ENCODE measurements at places on chromosomes 1 and 21.

GRCh38 chr1:157226739-157227138 is 88.5 kb upstream of the ETV3 start:
- no peak for DNase-seq

- no peak for DNase-seq
These were observed 70.6 kb upstream of the NFIA start for GRCh38 chr1:61011561-61012263.

- no peak for DNase-seq
These were observed 69.6 kb downstream of the UBIAD1 start for GRCh38 chr1:11342621-11343032.

GRCh38 chr1:58746757-58747156 is 37.1 kb downstream of the JUN start:
- DNase-seq, result no peak

GRCh38 chr1:181318022-181318857 is 165.1 kb upstream of the CACNA1E start:
- no peak for DNase-seq

GRCh38 chr1:241163363-241163762 is 193.6 kb downstream of the RGS7 start:
- DNase-seq, result no peak

GRCh38 chr1:15456313-15456954 is at the start of gene CELA2A:
Gene CELA2A (plus strand): TSS chr1:15456732. CDS start chr1:15456754, 22 bp downstream.
- DNase-seq, result no peak

- DNase-seq, result no peak
These were observed 142.8 kb upstream of the RAB4A start for GRCh38 chr1:229128066-229128608.

GRCh38 chr1:87179851-87180519 is 148.7 kb upstream of the LMO4 start:
- no peak for DNase-seq

DNA sequence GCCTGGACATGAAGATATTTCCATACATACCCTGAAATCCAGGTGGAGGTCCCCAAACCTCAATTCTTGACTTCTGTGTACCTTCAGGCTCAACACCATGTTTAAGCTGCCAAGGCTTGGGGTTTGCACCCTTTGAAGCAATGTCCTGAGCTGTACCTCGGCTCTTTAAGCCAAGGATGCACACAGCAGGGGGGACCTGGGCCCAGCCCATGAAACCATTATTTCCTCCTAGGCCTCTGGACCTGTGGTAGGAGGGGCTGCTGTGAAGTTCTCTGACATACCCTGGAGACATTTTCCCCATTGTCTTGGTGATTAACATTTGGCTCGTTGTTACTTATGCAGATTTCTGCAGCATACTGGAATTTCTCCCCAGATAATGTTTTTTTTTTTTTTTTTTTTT is 184.3 kb upstream of the RGS18 start:
- DNase-seq, result no peak

- no peak for DNase-seq
These were observed 1368.6 kb upstream of the ADGRL4 start for GRCh38 chr1:80375109-80375508.

GRCh38 chr1:57204091-57204490 is 219.8 kb downstream of the DAB1 start:
- DNase-seq, result no peak

DNA sequence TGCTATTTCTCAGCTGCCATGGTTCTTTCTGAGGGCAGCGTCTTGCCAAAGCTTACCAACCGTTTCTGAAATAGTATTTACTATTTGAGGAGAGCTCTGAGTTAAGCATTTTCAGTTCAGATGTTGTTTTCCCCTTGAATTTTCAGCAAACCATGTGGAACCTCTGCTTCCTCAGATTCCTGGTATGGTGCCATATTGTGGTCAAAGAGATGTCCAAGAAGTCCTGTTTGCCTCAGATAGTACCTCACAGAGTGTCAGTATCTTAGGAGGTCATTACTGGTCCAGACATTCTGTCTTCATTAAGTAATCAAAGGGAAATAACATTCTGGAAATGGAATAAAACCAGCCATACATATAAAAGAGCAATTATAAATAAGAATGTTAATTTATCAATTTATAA is 36.6 kb downstream of the VANGL2 start:
- DNase-seq, result no peak

GRCh38 chr1:27519331-27520258 is 29.6 kb upstream of the WASF2 start:
- DNase-seq, result no peak

DNA sequence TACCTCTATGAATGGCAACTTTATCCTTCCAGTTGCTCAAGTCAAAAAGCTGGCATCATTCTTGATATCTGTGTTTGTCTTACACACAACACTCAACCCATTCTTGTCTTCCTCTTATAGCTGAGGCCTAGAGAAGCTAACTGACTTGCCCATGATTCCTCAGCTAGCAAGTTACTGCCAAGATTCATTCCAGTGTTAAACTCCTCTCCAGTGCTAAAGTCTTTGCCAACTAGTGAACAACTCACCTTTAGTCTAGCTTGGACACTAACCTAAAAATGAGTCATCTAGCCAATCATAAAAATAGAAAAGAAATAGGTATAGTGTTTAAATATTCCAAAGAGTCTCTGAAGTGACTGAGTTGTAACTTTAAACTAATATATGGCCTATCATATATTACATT is 45.6 kb upstream of the RGS2 start:
- DNase-seq, result no peak

GRCh38 chr21:35506352-35506751 is 457.2 kb upstream of the RUNX1 start:
- DNase-seq, result no peak

DNA sequence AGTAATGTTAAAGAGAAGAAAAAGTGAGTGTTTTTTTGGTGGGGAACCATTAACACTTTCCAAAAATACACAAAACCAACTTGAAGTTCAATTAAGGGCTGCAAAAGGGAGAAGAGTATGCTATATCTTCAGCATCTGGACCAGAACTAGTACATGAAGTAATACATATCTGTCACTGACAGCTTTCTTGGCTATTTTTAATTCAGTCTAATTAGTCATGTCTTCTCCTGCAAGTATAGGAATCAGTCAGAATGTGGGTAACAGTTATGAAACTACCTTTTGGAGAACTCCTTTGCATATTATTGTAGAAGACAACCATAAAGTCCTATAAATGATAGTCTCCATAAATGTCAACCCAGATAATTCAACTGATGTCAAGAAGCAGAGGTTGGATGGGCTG is 901.2 kb downstream of the TTLL7 start:
- no peak for DNase-seq

DNA sequence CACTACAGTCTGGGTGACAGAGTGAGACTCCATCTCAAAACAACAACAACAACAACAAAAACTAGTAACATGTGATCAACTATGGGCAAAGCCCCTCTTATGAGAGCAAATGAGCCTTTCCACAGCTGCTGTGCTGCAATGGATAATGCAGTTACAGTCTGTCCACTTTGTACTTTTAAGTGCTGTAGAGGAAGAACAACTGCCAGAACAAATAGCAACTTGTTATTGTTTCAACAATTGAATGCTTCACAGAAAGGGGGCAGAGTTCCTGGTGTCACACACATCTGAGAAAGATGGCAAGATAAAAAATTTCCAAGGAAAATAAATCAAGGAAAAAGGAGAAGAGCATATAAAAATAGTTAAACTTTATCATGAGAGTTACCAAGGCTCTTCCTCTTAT is 243.6 kb upstream of the DMRTA2 start:
- DNase-seq, result no peak

- DNase-seq, result no peak
These were observed 39.1 kb upstream of the CAP1 start for GRCh38 chr1:40001456-40001855.

- no peak for DNase-seq
These were observed 1.9 kb downstream of the TMCO4 start for GRCh38 chr1:19797827-19798226.

DNA sequence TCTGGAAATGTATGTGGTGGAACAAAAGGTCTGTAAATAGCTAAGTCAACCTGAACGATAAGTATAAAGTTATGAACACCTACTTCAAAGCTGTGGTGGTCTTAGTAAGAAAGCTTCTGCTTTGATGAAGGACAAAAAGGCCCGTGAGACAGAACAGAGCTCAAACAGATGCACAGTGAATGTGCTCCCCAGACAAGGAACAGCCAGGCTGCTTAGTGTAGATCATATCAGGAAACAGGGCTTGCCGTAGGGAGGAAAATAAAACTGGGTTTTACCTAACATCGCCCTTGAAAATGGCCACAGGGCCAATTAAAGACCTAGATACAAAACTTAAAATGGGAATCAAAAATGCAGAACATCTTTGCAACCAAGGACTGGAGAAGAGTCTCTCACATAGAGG is 40.2 kb downstream of the PRSS38 start:
- no peak for DNase-seq

GRCh38 chr1:42259059-42259738 is 75.8 kb downstream of the FOXJ3 start:
- no peak for DNase-seq

DNA sequence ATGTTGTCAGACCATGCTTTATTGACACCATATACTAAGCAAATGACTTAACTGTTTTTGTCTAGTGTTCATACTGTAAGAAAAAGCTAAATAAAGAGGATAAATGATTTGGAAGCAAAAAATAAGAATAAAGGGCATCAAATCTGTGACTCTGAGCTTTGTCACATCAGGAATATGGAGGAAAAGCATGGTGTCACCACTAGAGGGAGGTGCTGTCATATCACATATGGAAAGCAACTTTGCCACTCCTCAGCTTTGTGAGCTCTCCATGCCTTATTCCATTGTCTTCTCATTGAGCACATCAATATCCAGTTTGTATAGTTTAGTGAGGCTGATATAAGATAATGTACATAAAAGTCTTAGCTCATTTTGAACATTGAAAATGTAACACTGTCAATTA is 20.8 kb upstream of the GBP1 start:
- no peak for DNase-seq

- no peak for DNase-seq
These were observed 211.2 kb upstream of the PTBP2 start for GRCh38 chr1:96510391-96510790.

DNA sequence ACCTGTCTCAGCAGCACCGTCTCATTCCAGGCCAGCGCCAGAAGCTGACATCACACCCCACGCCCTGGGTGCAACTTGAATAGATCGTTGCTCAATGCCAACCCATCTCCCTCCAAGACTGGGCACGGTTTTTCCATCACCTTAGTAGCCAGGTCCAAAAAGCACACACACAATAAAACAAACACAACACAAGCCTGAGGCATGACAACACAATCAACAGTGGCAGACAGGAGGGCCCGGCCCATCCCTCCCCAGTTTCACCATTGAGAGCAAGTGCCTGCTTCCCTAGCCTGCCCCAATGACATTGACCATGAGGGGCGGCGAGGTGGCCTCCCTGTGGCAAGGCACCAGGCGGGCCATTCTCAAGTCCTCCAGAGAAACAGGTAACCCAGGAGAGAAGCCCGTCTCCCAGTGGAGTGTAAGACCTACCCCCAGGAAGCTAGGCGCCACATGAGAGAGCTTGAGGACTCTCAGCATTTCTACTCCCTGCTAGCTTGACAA is 2.7 kb downstream of the IFFO2 start:
- DNase-seq, result no peak

- no peak for DNase-seq
These were observed 6.7 kb upstream of the MYOM3 start for GRCh38 chr1:24118410-24119242.

DNA sequence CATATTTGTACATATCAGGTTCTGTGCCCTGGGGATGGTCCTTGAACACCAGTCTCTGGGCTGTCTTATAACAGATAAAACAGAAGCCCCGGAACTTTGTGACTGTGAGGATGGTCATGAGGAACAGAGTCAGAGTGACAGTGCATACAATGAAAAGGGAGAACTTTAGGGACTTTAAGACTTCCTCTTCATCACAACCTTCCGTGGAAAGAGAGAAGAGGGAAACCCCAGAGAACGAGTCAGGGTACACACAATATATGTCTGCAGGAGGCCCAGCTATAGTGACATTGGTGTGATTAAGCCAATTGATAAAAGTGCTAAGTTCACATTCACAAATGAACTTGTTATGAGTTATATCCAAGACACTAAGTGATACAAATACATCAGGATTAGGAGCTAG is 32.1 kb downstream of the TLR5 start:
- DNase-seq, result no peak

- DNase-seq, result no peak
These were observed 34.5 kb downstream of the GALNT2 start for GRCh38 chr1:230101556-230101955.

- no peak for DNase-seq
These were observed 222.2 kb downstream of the C1orf94 start for GRCh38 chr1:34398916-34399275.

- no peak for DNase-seq
These were observed 650 bp downstream of the PCNX2 start for GRCh38 chr1:233294913-233295236.

DNA sequence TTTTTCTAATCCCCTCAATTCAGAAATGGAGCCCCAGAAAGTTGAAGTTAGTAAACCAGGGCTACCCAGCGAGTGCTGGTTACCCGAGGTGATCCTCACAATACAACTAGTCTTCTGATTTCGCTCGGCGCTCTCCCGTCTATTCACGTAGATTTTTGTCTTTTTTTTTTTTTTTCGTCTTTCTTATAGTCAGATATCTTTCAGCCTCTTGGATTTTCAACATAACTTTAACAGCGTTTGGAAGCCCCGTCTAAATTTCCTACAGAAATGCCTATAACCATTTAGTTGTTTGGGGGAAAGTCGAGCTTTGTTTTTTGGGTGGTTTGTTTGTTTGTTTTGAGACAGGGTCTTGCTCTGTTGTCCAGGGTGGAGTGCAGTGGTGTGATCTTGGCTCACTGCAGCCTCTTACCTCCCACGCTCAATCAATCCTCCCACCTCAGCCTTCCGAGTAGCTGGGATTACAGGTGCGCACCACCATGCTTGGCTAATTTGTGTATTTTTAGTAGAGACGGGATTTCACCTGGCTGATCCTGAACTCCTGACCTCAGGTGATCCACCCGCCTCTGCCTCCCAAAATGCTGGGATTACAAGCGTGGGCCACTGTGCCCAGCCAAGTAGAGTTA is 818 bp upstream of the TMEM50B start:
- no peak for DNase-seq

DNA sequence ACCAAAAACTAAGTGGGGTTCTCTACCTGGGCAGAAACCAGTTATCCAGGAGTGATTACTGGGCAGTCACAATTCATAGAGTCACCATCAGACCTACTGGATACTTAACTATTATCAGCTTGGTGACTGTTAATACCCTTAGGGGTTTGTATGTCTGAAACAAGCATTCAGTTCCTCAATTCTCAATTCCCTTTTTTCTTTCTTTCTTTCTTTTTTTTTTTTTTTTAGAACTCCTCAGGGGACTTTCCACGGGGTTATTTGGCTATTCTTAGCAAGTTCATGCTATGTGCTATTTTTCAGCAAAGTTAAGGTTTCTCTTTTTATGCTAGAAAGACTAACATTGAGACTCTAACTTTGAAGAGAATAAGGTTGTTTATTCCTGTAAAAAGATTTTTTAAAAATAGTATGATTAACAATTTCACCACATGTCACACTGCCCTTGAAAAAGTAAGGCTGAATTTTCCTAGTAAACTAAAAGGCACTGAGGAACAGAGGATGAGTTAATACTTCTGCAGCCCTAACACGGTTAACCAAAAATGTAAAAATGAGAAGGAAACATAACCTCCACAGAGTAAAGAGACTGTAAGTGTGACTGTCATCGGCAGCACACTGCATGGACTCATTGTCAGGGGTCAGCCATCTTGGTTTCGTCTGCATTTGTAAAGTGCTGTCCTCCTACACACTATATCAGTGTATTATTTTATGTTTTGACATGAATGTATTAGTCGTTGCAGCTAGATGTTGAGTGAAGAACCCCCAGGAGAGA is 310.2 kb downstream of the NTNG1 start:
- DNase-seq, result no peak
